ENCODE measurements at places on chromosomes 5 and 9.
A peak's percentile ranks its signal among the peaks of the same experiment; 100 is the strongest.

DNA sequence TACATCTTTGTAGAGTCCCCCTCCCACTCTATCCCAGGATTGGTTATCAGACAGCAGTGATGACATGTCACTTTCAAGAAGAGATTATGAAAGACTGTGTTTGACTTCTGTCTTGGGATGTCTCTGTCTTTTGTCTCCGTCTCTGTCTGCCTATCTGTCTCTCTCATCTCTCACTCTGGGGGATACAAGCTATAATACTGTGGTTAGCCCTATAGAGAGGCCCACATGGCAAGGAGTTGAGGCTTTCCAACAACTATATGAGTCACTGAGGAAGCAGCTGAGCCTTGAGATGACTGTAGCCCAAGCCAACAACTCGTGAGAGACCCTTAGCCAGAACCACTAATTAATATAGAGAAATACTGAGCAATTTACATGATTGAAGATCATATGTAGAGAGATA, 284.8 kb downstream of the PDE4D start:
- no peak for DNase-seq

GRCh38 chr9:128397831-128398230, 22.8 kb upstream of the CERCAM start:
- DNase-seq = no peak

DNA sequence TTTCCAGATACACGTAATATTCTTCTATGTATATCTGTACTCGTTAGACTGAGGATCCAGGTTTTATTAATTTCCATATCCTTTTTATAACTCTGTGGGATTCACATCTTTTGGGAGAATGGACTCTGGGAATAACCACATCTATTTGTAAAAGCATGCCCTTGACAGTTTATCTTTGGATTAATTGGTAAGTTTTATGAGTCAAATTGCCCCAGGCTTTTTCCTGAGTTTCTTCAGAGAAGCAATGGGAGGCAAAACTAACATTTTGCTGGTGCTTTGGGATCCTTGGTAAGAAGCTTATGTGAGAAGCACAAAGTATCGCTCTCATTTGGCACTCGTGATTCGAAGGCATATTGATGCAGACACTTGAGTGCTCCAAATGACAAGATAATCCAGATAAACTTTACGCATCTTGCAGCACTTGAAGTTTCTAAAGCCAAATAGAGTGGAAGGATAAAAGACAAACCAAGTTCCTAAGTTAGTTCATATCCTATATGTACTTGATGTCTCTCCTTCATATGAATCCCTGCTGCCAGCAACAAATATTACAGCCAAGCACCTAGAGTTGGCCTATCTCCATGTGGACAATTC, 324.7 kb downstream of the TLE4 start:
- no peak for DNase-seq

GRCh38 chr5:54080831-54081230, 229.5 kb downstream of the ARL15 start:
- no peak for DNase-seq

- DNase-seq = no peak
Observed at GRCh38 chr5:140609126-140609525, 23.8 kb downstream of the CD14 start.

- no peak for DNase-seq
Observed at GRCh38 chr5:122152266-122152900, 23.0 kb downstream of the ZNF474 start.

DNA sequence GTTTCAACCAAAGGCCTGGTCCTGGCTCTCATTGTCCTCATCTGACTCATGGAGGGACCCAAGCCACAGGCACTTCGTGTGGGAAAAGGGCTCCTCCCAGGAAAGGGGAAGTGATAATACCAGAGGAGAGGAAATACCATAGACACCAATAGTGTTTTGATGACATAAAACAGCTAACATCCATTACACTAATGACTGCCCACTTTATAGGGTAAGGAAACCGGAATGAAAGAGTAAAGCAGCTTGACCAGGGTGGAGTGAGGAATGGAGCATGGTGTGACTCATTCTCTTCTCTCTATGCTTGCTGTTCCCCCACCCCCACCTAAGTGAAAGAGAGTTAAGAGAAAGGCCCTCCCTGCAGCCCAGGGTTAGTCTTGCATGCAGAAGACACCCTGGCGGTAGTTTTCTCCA, 67.4 kb upstream of the HRH2 start:
- no peak for DNase-seq

GRCh38 chr9:72041775-72042194, 18.6 kb downstream of the C9orf57 start:
- no peak for DNase-seq

GRCh38 chr9:136551401-136552116, 5.7 kb upstream of the NOTCH1 start:
- DNase-seq = no peak

- no peak for DNase-seq
Observed at GRCh38 chr5:120017513-120017912, 388.2 kb downstream of the FAM170A start.

DNA sequence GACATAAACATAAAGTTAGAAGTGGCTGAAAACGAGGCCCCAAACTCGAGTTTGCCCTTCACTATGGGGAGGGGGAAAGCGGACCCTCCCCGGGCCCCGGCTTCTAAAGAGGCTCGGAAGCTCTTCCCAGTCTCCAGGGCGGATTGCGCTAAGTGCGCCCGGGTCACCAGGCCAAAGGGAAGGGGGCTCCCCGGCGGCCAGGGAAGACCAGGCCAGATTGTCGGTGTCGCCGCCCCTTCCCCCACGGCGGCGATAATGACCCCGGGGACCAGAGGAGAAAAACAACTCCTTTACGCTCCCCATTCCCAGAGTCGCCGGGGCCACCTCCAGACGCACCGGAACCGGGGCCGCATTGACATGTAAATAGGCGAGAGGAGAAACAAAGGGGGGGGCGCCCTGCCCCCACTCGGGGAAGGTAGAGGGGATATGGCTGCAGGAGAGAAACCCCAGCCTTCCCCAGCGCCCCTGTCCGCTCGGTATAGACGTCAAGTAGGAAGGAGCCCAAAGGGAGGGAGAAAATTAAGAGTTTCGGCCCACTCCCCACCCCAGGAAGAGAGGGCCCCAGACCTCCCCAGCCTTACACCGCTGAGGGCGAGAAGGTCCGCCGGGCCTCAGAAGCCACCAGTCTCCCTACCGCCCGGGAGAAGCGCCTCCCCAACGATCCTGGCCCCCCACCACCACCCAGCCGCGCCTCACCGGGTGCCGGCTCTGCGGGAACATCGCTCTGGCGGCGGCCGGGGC, 1.7 kb downstream of the TLE1 start:
- DNase-seq = peak; percentile 9

GRCh38 chr5:169551696-169552095, 31.9 kb upstream of the SPDL1 start:
- no peak for DNase-seq

DNA sequence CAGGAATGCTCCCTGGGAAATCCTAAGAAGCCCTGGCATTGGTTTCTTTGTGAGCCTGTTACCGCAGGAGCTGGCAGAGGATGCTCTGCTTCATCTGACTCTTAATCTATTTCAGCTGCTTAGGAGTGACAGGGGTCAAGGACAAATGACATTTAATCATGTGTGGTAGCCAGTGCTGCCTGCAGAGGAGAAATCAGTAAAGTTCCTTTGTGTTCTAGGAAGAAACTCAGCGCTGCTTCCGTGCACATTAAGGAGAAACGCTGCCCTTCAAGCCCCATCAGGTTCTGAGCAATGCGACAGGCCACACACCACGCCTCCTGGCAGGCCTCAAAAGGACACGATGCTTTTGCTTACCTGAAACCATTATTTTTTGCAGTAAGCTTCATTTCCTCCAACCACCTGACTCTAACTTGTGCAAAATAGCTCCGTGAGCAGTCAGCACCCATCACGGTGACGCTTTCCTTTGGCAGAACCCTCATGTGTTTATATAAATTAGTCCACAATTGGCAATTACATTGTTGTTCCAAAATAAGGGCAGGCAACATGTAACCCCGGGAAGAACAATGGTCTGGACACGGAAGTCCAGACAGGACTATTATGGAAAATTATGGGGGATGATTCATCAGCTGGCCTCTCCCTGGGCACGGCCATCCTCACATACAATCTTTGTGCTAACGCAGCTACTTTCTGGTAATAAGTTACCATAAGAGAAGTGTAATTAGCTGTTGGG, 387.9 kb upstream of the DAP start:
- no peak for DNase-seq

- DNase-seq = no peak
Observed at GRCh38 chr5:95631255-95631958, 11.5 kb downstream of the GPR150 start.

DNA sequence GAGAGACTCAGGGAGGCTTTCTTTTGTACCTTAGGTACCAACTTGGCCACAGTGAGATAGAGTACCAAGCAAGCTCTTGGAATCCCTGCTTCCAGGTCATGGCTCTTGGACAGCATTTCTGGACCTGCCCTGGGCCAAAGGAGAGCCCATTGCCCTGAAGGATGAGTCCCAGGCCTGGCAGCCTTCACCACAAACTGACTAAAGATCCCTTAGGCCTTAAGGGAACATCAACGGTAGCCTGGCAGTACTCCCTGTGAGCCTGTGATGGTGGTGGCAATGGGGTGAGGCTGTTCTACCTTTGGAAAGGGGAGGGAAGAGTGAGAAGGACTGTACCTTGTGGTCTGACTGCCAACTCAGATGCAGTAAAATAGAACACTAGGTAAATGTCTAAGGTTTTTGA, 334.6 kb downstream of the SPOCK1 start:
- DNase-seq = no peak

GRCh38 chr5:96629774-96630173, 32.4 kb upstream of the CAST start:
- DNase-seq = no peak

GRCh38 chr5:3656803-3657202, 61.2 kb downstream of the IRX1 start:
- DNase-seq = no peak

DNA sequence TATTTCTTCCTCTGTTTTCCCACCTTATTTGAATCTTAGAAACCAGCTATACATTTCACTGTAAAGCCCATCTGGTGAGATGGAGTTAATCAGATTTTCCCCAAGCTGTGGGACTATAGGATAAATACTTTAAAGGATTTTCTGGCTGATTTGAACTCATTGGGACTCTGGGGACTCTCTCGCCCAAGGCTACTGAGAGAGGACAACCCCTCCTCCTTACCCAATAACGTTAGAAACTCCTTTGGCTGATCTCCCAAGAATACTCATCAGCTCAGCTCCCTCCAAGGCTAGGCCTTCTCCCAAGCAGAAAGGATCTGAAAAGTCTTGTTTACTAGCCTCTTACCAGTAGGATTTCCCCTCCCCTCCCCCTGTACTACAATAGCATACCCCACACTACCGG, 1.5 kb upstream of the GLRA1 start:
- DNase-seq = no peak

DNA sequence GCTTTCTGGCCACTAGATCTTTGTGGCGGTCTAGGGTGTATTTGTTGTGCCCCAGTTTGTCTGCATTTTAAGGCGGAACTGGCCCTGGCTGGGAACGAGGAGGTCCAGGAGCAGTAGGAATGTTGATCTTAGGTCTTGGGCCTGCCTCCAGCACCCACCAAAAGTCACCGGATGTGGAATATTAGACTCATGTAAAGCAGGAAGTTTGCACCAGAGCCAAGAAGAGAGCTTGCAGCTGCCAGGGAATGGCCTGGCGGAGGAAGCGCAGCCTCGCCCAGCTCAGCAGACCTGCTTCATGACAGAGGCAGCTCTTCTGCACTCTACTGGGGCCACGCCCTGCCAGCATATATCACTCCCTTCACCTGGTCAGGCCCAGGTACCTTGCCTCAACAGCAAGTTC, 3.3 kb downstream of the GPX3 start:
- DNase-seq = no peak

GRCh38 chr9:88425538-88425950, 37.3 kb downstream of the SPIN1 start:
- DNase-seq = no peak

- no peak for DNase-seq
Observed at GRCh38 chr5:153756540-153756939, 266.1 kb downstream of the GRIA1 start.

GRCh38 chr5:15575666-15576065, 75.7 kb downstream of the FBXL7 start:
- DNase-seq = no peak

DNA sequence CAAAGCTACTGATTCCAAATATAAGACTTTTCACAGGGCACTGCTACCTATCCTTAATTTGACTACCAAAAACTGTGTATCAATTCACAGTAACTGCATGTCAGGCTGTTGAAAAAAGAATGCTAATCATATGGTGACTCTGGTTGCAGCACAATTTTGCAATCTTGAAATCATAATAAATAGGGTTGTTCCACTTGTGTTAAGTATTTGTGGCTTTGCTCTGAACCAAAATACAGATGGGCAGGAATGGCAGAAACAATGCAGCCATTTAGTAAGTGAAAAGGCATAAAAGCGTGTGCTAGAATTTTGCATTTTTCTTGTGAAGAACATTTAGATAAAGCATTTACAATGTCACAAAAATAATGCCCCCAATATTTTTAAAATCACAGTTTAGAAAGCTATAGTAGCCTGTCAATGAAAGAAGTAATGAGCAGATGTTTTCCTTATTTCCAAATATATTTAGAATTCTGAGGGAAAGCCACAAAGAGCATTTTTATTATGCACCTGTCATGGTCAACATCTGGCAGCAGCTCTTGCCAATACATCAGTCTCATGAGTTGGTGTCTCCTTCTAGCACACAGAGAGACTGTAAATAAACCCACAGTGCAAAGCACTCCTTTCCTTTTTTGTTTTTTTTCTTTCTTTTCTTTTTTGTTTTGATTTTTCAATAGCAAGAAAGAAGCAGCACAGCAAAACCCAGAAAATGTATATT, 54.8 kb upstream of the PAM start:
- DNase-seq = no peak

- DNase-seq = peak; percentile 71
Observed at GRCh38 chr5:62284946-62285891, 20.8 kb upstream of the KIF2A start.

GRCh38 chr9:14478175-14479162, 164.5 kb upstream of the NFIB start:
- DNase-seq = no peak

DNA sequence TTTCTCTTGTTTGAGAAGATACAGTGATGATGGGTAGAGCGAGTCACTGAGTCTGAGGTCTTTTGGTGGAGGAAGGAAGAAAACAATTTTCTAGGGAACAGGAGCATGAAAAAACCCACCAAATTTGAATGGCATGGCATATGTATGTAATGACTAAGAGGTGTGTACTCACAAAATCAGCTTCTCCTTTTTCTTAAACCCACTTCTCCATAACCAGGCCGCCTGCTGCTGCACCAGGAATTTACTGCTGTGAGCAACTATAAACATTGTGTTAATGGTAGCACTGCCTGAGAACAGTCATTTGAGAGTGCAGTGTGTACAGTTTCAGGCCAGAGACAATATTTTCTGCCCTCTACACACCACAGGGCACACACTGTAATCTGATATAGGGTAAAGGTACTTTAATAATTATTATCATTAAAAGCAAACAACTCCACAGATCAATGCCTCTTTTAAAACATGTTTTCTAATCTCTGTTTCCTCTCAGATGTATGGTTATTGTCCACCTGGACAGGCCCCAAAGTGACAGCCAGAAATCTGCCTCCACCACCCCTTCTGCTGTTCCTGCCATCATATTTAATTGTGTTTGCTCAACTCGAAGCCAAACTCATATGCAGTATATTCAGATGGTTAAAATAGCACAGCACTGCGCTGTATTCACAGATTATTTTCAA, 241.6 kb downstream of the KIAA0825 start:
- DNase-seq = no peak

GRCh38 chr5:56207537-56207936, 25.6 kb downstream of the ANKRD55 start:
- DNase-seq = no peak

- DNase-seq = no peak
Observed at GRCh38 chr5:14745188-14745563, 80.7 kb downstream of the OTULIN start.

- no peak for DNase-seq
Observed at GRCh38 chr9:121289026-121289771, 21.2 kb downstream of the GSN start.

Measured in activated naive CD8-positive, alpha-beta T cell treated with anti-CD3 and anti-CD28 coated beads, Interleukin-2, amount 50 U/mL, for 24 hours (primary cell).